ENCODE measurements at places on chromosomes 2 and 18.

- no peak for DNase-seq
These were observed 225.3 kb upstream of the THUMPD2 start for GRCh38 chr2:40004336-40004735.

DNA sequence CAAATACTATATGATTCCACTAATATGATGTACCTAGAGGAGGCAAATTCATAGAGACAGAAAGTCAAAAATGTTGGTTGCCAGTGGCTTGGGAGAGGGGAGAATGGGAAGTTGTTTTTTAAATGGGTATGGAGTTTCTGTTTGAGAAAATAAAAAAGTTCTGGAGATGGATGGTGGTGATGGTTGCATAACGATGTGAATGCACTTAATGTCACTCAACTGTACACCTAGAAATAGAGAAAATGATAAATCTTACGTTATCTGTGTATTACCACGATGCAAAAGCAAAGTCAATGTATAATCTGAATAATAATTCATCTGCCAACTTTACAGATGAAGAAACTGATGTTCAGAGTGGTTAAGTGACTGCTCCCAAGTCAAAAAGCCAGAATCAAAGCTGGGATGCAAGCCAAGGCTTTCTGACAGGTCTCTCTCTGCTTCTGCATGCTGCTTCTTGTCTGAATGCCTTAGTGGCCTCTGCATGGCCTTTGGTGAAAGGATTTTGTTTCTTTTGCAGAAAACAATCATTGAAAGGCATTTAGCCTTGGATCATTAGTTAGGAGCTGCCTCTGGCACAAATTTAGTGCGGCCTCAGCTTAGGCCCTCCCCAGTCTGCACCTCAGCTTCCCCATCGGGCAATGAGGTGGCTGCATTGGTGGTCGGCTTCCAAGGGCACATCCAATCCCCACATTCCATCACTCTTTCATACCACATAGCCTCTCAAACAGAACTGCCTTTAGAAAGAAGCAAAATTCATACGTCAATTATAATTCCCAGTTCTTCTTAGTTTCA, 46.5 kb upstream of the MYCN start:
- DNase-seq, result no peak

DNA sequence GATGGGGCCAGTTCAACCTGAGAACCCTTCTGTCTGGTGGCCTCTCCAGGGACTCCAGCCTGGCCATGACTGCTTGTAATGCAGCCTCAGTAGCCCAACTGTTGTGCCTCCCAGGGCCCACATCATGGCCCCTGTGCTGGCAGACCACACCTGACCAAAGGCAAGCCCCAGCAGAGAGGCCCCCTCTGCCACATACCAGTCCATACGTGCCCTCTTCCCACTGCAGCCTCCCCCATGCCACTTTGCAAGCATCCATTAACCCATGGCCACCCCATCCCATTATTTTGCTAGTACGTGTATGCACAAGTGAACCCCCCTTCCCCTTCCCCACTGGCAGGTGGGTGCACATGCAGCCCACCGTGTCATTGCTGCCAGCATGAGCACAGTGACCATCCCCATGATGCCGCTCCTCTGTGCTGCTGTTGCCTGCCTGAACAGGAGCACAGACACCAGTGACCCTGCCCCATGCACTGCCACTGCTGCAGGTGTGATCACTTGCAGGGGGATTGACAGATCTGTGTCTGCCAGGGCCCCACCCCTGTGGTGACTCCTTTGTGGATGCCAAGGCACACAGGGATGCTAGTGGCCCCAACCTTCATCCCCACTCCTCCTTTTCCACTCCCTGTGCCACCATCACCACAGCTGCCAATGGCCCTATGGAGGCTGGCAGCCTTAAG, 330.0 kb upstream of the DSEL start:
- DNase-seq, result no peak

DNA sequence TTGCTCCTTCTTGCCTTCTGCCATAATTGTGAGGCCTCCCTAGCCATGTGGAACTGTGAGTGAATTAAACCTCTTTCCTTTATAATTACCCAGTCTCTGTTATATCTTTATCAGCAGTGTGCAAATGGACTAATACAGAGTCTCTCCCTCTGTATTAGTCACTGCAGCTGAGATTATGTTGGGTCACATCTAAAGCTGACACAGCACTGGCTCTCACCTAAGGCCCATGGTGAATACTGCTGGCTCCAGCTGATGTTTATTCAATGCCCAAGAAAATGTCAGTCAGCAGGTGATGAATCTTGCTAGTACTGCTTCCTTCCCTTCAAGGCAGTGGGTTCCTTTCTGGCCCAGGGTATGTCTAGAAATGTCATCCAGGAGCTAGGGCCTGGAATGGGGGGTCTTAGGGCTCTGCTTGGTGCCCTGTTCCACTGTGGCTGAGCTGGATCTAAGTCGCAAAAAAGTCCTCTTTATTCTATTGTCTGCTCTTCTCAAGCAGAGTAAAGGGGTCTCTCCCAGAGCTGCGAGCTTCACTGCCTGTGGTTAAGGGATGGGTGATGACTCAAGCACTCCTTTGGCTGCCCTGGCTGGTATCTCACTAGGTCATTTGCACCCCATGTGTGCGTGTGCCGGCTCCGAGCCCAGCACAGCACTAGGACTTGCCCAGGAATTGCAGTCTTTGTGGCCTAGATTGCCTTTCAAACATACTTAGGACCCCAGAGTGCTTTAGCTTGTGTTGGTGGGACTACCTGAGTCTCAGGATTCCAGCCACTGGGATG, 29.9 kb downstream of the PPP1R1C start:
- DNase-seq, result no peak

Measured in stimulated activated CD4-positive, alpha-beta T cell treated with anti-CD3 and anti-CD28 coated beads, Interleukin-4, amount 100 ng/mL, for 1 hour (primary cell).